ENCODE measurements at places on chromosomes 5 and 9.

DNA sequence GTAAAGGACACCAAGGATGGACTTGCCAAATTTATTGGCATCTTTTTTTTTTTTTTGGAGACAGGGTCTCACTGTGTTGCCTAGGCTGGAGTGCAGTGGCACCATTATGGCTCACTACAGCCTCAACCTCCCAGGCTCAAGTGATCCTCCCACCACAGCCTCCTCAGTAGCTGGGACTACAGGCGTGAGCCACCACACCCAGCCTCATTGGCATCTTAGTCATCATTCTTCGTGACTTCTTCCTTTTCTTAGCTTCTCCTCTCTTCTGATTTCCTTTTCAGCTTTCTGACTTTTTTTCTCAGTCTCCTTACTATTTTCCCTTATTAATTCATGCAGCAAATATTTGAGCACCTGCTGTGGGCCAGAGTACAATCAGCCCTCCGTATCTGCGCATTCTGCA lies 6.1 kb downstream of the MAML1 start:
- DNase-seq: no peak

GRCh38 chr9:118362596-118362995 lies 658.4 kb downstream of the TLR4 start:
- DNase-seq: no peak

DNA sequence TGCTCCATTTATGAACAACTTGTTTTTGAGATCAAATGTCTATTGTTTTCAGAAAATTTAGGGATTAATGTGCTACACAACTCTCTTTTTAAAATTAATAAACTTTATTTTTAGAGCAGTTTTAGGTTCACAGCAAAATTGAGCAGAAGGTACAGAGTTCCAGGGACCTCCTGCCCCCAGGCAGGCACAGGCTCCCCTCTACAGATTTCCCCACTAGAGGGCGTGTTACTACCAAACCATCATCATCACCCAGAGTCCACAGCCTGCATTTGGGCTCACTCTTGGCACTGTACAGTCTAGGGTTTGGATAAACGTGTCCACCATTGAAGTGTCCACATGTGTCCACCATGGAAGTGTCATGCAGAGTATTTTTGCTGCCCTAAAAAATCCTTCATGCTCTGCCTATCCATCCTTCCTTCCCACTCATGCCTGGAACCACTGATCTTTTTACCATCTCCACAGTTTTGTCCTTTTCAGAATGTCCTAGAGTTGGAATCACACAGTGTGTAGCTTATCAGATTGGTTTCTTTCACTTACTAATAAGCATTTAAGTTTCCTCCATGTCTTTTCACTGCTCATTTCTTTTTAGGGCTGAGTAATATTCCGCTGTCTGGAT lies 61.7 kb downstream of the MRPL36 start:
- DNase-seq: peak; percentile 46

DNA sequence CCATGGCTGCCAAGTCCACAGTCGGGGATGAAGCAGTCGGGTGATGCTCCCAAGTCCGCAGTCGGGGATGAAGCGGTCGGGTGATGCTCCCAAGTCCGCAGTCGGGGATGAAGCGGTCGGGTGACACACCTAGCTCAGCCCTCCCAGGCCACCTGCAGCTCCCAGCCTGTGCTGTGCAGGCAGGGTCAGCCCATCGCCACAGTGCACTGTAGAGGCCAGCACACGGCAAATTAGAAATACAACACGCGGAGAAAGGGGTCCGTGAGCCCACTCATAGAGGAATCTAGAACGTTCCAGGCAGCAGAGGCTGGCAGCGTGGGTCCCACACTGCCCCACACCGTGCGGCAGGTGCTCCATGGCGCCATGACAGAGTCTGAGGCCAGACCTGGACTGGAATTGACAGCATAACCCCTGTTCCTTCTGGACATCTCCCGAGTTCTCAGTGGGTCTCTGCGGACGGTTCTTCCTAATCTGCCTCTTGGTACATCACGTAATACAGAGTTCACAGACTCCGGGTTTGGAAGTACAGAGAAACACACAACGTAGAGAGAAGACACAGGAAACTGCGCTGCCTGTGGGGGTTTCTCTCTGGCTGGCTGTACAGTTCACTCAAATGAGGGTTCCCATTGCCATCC lies 7.7 kb upstream of the EXOC3 start:
- DNase-seq: peak; percentile 40

GRCh38 chr5:135174315-135175096 lies 140.5 kb upstream of the PITX1 start:
- DNase-seq: peak; percentile 38

- no peak for DNase-seq
Observed at GRCh38 chr9:128026773-128027541, 40.2 kb downstream of the NAIF1 start.

GRCh38 chr5:179051784-179052183 lies 8.4 kb upstream of the ZNF354C start:
- no peak for DNase-seq

DNA sequence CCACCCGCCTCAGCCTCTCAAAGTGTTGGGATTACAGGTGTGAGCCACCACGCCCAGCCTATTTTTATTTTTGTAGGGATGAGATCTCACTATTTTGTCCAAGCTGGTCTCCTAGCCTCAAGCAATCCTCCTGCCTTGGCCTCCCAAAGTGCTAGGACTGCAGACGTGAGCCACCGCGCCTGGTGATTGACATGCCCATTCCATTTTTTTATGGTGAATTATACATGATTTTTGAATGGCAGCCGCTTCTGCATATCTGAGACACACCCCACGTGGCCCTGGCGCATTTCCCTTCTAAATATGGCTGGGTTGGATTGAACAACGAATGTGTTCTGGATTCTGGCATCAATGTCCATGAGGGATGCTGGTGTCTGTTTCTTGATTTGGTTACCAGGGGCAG lies 22.7 kb downstream of the PLPP7 start:
- DNase-seq: no peak

DNA sequence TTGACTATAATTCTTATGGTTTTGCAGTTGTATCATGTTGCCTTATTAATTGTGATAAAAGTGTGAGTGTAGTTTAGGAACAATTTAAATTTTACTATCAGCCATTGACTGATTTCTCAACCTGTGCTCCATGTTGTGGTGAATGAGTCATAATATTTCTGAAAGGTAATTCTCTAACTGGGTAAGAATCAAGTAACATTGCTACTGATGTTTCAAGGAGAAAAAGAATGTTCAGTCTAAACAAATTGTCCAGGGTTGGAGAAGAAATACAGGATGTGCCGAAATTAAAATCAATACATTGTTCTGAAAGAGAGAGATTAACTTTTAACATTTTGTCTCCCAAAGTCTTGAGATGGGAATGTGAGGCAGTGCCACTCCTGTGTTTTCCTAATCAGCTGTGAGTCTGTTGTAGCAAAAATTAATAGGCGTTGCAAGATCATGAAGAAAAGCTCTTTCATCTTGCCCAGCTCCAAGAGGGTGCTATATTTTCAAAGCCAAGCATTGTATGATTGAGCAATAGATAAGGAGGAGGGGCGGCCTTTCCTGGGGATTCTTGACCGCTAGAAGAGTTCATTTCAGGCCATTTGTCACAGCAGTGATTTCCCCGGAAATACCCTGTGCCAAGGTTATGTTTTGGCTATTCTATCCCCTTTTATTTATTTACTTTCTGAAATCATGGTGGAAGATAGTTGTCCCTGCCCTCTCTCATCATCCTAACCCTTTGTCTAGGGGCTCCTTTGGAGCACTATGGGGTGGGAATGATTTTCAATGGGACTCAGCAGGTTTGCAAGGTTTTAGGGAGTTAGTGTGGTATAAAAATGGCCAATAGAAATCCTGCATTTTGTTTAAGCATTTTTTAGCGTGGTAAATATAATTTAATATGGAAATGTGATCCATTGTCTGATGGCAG lies 151.6 kb downstream of the FOCAD start:
- DNase-seq: no peak

GRCh38 chr5:79269733-79270166 lies 33.8 kb downstream of the JMY start:
- no peak for DNase-seq

DNA sequence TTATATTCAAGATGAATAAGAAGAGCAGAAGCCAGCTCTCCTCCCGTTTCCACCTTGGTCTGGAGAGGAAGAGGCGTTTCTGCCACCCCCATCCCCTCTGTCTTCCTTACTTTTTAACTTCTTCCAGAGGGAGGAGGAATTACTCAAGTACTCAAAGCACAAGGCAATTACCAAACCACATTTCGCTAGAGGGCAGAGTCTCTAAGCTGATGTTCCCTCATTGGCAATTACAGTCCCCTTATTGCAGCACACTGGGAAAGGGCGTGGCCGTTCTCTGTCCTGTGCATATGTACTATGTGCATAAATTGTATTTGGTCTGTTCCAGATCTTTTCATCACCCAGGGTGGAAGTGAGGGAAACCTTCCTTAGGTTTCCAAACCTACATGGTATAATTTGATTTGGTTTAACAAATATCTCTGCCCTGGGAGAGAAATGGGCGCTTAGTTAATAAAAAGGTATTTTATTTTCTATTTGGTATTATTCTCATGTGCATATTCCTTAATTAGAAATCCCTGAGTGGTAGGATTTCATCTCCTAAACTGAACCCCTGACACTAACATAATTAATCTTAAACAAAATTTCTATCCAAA lies 29.8 kb upstream of the ALDOB start:
- peak; percentile 45 for DNase-seq

DNA sequence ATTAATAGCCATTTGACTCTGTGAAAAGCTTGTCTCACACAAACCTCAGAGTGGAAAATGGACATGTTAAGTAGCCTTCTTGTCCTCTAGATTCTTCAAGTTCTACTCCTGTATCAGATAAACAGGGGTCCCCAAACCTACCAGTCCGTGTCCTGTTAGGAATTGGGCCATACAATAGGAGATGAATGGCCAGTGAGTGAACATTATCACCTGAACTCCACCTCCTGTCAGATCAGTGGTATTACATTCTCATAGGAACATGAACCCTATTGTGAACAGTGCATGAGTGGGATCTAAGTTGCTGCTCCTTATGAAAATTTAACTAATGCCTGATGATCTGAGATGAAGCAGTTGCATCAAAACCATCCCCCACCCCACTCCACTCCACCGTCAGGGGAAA lies 136.3 kb downstream of the TMEM232 start:
- DNase-seq: peak; percentile 10

GRCh38 chr5:6418679-6419276 lies 29.9 kb upstream of the UBE2QL1 start:
- no peak for DNase-seq

- no peak for DNase-seq
Observed at GRCh38 chr9:132888151-132888550, 9.5 kb downstream of the SPACA9 start.

DNA sequence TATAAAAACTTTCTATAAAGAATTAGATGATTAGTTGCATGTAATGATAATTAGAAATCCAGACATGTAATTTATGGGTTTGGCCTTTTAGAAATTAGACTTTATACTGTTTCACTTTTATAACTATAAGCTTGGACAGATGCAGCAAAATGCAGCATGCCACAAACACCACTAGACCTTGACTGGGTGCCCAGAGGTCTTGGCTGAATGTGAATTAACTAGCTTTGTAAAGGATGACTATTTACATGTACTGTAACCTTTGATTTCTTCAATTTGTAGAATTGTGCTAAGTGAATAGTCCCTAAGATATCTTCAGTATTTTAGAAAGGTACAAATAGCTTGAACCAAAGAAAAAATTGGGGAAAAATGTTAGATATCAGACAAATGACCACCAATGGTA lies 2168.1 kb downstream of the MAT2B start:
- DNase-seq: no peak

DNA sequence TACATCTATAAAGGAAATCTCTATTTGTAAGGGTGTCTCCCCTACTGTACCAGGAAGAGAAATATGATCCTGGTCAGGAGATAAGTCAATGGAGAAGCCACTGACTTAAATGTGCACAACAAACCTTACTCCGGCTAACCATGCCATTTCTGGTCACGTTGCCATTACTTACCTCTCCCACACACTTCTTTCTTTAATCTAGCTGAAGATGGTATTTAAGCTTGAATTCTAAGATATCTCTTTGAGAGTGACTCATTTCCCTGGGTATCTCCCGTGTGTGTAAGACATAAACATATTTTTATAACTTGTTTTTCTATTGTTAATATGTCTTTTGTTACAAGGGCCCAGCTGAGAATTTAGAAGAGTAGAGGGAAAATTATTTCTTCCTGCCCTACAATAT lies 296.6 kb downstream of the SEMA5A start:
- no peak for DNase-seq

DNA sequence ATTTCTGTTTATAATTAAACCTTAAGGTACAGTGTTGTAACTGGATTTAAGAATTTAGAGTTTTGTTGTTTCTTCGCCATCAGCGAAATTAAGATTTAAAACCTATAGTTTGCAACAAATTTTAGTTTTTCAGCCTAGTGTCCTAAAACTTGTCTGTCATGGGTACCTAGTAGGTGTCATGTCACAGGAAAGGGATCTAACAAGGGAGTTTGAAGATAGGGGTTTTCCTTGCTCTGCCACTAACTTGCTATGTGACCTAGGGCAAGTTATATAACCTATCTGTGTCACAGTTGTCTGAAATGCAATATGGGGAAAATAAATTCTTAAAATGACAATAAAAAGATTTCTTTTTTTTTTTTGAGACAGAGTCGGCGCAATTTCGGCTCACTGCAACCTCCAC lies 9.2 kb upstream of the ABL1 start:
- no peak for DNase-seq

- DNase-seq: no peak
Observed at GRCh38 chr5:176400382-176401156, 12.0 kb downstream of the HIGD2A start.

- DNase-seq: peak; percentile 72
Observed at GRCh38 chr5:73792687-73793320, 166.8 kb downstream of the ARHGEF28 start.

DNA sequence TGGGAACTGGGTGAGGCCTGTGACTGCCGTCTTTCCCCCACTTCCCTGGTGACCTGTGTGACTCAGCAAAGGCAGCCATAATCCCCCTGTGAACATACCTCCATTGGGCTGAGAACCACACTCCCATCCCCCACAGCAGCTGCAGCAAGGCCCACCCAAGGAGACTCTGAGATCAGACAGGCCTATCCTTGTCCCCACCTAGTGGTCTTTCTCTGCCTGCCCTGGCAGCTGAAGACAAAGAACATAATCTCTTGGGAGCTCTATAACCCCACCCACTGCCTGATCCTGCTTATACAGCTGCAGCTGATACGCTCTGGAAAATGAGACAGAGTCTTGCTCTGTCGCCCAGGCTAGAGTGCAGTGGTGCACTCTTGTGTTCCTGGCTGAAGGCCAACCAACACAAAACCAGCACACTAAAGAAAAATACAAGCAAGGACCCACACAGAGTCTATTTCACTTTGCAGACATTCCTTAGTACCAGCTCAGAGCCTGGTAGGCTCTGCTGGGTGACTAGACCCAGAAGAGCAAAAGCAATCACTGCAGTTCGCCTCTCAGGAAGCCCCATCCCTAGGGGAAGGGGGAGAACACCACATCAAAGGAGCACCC lies 106.7 kb downstream of the MCTP1 start:
- DNase-seq: peak; percentile 99

- peak; percentile 72 for DNase-seq
Observed at GRCh38 chr5:138654281-138654867, 79.2 kb upstream of the HSPA9 start.

DNA sequence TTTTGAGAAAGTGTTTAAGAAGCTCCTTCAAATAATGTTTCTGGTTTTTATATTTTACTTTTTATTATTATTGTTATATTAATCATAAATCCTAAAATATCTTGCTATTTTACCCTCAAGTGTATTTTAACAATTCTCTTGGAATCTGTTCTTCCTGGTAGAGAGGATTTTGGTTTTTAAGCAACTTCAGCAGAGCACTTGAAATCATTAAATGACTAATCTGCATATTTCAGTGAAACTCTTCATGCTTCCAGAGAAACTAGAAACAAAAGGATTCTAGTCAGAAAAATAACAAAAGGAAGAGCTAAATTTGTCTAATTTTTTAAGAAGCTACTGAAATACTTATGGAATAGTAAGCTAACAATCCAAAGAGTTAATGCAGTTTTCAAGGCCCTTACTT lies 1057.3 kb downstream of the TLE1 start:
- no peak for DNase-seq
